Skeletal muscle cell (primary cell): ENCODE measurements at places on chromosomes 1 and 21.

DNA sequence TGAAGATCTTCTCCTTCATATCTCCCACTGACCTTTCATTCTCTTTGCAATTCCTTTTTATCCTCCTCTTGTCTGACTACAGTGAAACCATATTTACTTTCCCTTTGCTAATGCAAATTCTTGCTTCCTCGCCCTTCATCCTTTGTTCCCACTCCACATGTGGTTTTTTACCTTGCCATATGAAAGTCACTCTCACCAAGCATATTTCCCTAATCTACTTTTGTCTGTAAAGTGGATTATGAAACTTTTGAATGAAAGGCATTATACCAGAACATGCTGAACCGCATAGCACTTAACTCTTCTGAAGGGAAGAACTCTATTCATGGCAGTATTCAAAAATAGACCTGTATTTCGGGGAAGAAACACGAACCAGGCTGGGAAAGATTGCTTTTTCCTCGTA, 8.0 kb upstream of the TMPRSS15 start:
- DNase-seq = no peak

GRCh38 chr1:32749332-32749731, 46.8 kb upstream of the SYNC start:
- DNase-seq = no peak

- no peak for DNase-seq
Measured at GRCh38 chr1:40059338-40059959, 18.9 kb downstream of the CAP1 start.

DNA sequence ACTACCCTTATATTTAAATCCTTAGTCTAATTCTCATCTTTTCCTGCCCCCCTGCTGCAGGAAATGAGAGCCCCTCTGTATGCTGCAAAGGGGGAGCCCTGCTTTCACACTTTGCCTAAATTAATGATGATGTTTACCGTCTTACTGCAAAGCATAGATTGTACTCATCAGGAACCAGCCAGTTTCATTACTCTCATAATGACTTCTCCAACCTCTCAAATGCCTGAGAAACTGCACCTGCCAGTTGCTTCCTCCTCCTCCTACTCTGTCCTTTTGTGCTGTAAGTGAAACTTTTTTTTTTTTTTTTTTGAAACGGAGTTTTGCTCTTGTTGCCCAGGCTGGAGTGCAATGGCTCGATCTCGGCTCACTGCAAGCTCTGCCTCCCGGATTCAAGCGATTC, 101.7 kb downstream of the ADSS2 start:
- no peak for DNase-seq

DNA sequence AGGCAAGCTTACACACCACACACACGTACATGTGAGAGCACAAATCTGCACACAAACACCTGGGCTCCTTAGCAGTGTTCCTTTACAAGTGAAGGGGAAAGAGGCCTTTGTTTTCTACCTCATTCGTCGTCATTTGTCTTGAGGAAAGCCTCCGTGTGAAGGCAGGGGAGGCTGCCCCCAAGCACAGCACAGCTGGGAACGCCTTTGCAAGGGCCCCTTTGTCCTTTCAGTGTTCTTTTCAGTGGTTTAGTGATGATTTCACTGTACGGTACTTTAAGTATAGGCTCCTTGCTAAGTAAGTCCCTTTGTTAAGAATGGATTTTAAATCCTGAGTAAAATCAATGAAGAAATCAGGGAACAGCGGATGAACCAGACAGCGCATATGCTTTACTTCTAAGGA, 94.1 kb downstream of the PGBD5 start:
- no peak for DNase-seq

DNA sequence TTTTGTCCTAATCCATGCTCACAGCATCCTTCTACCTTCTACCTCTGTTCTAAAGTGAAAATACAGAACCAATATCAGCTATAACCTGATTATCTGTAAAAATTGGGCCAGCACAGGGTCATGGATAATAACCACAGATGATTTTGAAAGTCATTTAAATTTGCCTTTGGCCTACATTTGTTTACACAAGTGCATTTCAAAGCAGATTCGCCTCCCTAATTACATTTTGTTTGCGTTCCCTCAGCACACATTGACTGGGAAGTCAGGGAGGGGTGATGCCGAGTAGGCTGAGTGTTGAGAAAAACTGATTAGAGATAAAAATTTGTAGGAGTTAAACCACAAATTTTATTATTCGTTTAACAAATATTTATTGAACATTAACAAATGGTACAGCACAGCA, 19.2 kb upstream of the RGS8 start:
- no peak for DNase-seq

DNA sequence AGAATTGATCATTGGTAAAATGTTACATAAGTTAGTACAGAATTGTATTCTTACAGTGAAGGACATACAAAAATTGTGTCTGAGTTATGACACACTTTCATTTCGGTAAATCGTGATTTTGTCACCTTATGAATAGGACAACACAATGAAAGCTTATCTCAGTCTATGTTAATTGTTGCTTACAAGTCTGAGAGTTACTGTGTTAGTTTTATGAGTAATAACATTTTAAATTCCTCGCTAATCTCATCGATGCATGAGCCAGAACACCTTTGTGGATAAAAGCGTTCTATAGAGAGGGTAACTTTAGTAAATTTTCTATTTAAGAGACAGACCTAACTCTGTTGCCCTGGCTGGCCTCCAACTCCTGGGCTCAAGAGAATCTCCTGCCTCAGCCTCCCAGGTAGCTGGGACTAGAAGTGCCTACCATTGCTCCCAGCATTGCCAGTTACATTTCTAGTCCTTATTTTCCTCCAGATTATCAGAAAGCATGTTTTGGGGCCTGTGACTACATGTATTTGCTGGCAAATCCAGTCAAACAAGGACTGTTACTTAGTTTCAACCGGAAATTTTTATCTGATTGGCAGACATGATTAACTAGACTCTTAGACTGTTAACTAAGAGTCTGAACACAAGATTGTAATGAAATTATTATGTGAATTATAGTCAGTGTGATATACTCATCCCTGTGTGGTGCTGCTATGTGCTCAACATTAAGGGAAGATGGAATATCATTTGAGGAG, 3.0 kb downstream of the PRRC2C start:
- DNase-seq = no peak

DNA sequence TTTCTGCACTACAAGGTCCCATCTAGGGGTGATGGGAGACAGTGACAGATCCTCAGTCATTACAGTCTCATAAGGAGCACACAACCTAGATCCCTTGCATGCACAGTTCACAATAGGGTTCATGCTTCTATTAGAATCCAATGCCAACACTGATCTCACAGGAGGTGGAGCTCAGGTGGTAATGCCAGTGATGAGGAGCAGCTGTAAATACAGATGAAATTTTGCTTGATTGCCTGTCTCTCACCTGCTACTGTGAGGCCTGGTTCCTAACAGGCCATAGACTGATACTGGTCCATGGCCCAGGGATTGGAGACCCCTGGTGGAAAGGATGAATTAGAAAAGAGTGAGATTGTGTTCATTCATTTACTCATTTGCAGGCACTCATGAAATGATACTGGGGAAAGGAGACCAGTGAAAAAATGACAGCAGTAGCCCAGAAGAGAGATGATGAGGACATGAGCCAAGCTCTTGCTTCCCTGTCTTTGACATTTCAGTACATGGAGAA, 251.6 kb upstream of the DUSP10 start:
- DNase-seq = no peak

DNA sequence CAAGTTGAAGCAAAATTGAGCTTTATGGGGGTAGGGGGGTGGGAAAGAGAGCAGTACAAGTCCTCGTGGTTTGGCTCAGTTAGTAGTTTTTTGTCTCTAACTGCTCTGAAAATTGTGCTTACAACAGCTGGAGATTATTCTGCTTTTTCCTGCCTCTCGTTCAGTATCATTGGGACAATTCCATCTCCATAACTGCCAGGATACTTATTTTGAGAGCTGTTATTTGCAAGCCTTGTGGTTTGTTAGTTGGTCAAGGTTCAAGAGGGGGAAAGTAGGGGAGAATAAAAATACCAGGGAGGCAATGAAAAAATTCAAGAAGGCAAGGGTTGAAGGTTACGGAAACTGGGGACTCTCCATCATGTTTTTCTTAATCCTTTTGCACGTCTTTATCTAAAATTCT, 811.8 kb upstream of the ADGRL2 start:
- no peak for DNase-seq

DNA sequence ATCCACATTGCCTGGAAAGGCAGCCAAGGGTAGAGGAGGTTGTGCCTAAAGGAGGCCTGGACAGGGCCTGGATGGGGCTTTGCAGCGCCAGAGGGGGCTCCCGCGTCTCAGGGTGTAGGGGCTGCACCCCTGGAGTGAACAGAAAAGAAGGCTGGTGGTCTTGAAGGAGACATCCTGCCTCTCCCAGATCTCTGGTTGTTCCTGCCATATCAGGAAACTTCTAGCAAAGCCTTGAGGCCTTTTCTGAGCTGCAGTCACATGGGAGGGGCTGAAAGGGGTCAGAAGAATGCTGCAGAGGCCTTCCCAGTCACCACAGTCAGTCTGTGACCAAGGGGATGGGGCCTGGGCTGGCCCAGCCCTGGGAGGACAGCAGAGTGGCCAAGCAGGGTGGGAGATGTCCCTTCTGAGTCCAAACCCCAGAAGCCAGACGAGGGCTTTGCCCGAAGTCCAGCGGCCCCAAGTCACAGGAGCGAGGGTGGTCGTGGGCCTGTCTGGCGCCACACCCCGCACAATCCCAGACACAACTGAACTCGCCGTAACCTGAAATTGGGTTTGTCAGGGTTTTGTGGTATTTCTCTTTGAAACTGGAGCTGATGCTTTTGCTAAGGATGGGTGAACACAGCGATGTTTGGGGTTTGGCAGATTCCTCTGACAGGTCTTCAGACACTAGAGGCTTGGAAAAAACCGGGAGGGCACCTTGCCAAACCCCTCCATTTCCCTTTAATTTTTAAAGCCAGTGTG, 29.6 kb downstream of the SIM2 start:
- no peak for DNase-seq
